ENCODE measurements at places on chromosomes 12 and 14. TPM values are rescaled to one million over a fixed set of nuclear protein-coding genes. Genes with fewer than 3 reads are reported as not detected.

GRCh38 chr12:55729819-55730818, 1.3 kb upstream of the CD63 start:
- peak; percentile 71 for DNase-seq

GRCh38 chr14:105588236-105588860, 62.0 kb downstream of the TMEM121 start:
- no peak for DNase-seq

The KRT78 gene
- not detected for total RNA-seq

- DNase-seq: no peak
Measured at GRCh38 chr14:96052541-96053247, 13.5 kb downstream of the C14orf132 start.

The ADAM21 gene
- total RNA-seq: not detected

The KRT84 gene
- total RNA-seq: not detected

The STAC3 gene
- 10.7 TPM for total RNA-seq

DNA sequence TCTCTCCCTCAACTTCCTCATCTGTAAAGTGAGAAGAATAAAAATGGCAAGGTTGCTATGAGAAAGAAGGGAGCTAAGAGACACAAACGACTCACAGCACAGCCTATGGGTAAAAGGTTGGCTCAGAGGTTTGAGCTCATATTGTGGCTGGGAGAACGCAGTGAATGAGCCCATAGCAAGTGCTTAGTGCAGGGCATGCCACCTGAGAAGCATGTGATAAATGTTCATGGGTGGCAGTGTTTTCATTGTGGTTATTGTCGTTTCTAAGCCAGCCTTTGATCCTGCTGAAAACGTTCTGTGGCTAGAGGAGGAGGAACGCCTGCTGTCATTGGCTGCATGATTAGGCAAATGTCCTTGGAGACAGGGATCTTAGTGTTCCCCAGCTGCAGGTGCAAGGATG, 150.4 kb downstream of the KSR2 start:
- DNase-seq: no peak

The ADCK1 gene
- total RNA-seq: 3.8 TPM

DNA sequence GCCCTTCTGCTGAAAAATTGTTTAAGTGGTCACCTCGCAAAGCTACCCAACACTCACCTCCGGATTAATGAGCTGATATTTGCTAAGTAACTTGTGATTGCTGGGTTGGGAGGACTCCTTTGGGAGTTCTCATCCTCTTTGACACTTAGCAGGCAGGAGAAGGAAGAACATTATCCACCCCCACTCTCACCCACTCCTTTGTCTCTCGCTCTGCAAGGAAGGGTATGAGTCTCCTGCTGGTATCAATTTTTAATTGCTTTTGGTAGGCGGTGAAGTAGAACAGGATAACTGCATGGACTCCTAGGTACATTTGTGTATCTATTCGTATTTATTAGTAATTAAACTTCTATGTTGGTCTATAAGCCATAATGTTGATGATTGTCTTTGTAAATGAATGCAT, 6.9 kb upstream of the ABHD12B start:
- DNase-seq: no peak

GRCh38 chr14:58270628-58271027, 26.0 kb downstream of the PSMA3 start:
- no peak for DNase-seq

- DNase-seq: no peak
Measured at GRCh38 chr14:102225936-102226335, 79.0 kb downstream of the MOK start.

The SEL1L gene
- 53.5 TPM for total RNA-seq

DNA sequence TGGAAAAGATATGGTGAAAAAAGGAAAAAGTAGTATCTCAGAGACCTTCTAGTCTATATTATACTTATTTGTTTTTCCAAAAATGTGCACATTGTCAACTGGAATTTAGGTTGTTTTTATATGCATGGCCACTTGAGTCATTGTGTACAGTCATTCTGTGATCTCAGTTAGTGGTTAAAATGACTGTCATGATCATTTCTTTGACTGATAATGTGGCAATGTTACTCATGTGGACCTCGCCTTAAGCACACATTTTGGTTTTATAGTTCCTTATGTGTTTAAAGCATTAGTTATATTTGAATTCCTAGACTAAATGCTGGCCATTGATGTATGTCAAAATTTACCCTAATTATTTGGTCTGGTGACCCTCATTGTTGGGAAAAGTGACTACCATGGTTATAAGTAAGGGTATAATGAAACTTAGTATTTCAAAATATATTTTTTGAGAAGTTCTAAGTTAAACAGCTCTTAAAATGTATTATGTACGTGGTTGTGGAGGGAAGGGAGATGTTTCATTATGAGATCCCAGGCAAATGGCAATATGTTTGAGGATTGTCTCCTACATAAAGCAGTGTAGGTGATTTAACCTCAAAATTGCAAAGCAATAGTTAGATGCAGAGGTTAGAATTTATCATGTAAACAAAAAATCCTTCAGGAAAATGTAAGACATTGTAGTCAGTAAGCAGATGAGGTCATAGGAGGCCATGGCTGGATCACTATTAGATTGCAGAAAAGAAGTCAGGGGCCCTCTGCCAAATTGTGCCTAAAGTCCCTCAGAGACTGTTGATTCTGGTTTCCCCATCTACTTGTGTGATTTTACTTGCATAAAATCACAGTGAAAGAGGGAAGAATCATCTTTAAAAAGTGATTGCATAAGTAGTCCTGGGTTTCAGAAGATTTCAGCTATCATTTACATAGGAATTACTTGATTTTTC, 17.5 kb downstream of the PNMA1 start:
- DNase-seq: no peak

GRCh38 chr14:32044454-32044853, 32.6 kb upstream of the ARHGAP5 start:
- DNase-seq: no peak

The ESR2 gene
- total RNA-seq: 0.11 TPM

- DNase-seq: no peak
Measured at GRCh38 chr14:68247676-68248268, 428.2 kb downstream of the RAD51B start.

The PTPN6 gene
- total RNA-seq: 370 TPM

The SLC25A47 gene
- not detected for total RNA-seq

DNA sequence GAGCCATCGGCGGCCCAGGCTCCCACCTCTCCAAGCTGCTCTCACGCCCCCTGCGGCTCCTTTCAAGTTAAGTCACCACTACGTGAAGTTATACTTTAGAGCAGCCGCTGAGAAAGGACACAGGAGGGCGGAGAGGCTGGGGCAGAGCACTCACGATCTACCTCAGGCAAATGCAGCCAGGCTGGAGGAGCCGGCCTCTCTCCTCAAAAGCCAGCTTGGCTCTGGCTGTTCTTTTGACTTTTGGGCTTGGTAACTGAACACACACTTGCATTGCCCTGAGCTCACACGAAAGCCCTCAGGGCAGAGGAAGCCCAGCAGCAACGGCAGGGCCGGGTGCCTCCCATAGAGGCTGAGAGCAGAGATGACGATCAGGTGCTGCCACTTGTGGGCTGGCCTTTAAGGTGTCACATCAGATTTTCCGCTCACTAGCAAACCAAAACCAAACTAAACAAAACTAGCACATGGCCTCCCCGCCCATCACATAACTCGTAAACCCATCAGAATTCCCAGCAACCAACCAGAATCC, 75.2 kb downstream of the PITPNM2 start:
- peak; percentile 79 for DNase-seq

The SPSB2 gene
- 16.4 TPM for total RNA-seq

- no peak for DNase-seq
Measured at GRCh38 chr14:65101631-65102440, 481 bp downstream of the MAX start.

The DHRS2 gene
- not detected for total RNA-seq

- peak; percentile 31 for DNase-seq
Measured at GRCh38 chr12:542395-543113, 82.8 kb downstream of the B4GALNT3 start.

DNA sequence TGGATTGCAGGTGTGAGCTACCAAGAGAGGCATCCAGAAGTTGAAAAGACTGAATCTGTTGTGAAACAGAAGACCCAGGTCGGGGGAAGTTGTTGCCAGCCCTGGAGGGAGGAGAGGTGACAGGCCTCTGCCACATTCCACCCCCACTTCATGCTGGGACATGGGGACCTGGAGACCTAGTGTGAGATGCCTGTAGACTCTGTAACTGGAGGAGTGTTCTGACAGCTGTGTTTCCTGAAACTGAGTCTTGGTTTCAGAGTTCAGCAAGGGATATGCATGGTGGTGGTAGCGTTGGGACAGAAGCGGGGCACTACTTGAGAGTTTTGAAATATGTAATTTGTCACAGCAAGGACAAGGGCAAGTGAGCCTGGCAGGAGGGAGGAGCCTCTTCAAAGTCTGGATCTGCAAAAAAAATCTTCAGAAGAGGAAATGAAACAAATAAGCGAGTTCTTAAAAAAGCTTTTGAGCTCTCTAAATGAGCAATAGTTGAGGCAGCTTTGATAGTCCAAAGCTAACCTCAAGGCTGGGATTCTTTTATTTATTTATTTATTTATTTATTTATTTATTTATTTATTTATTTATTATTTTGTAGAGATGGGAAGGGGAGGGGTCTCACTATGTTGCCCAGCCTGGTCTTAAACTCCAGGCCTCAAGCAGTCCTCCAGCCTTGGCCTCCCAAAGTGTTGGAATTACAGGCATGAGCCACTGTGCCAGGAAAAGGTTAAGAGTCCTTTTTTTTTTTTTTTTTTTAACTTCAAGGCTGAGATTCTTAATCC, 58.9 kb upstream of the EEA1 start:
- DNase-seq: peak; percentile 33

The C12orf60 gene
- total RNA-seq: 1.3 TPM

- DNase-seq: no peak
Measured at GRCh38 chr12:131452444-131452860, 258.4 kb upstream of the SFSWAP start.

The DNAJC22 gene
- total RNA-seq: 0.31 TPM

- peak; percentile 49 for DNase-seq
Measured at GRCh38 chr14:35369701-35370191, 34.8 kb downstream of the NFKBIA start.

- DNase-seq: no peak
Measured at GRCh38 chr14:68470361-68470760, 322.5 kb downstream of the ZFP36L1 start.

- DNase-seq: no peak
Measured at GRCh38 chr12:120879102-120879501, 25.1 kb downstream of the SPPL3 start.

The KLHL42 gene
- total RNA-seq: 16.8 TPM

Measured in activated naive CD8-positive, alpha-beta T cell treated with anti-CD3 and anti-CD28 coated beads, Interleukin-2, amount 10 ng/mL, durations not matched to agents 7 days and 5 days (primary cell).